Effector memory CD8-positive, alpha-beta T cell (primary cell): ENCODE measurements at places on chromosomes 13 and 19.

- DNase-seq, result no peak
- H3K4me3 ChIP-seq, result no peak overlapping the region
- H3K4me1 ChIP-seq, result no peaks in the 10 kb centered on the region
- H3K27ac ChIP-seq, result no peak overlapping the region
These were observed 246.5 kb upstream of the TMTC4 start for GRCh38 chr13:100921139-100921538.

DNA sequence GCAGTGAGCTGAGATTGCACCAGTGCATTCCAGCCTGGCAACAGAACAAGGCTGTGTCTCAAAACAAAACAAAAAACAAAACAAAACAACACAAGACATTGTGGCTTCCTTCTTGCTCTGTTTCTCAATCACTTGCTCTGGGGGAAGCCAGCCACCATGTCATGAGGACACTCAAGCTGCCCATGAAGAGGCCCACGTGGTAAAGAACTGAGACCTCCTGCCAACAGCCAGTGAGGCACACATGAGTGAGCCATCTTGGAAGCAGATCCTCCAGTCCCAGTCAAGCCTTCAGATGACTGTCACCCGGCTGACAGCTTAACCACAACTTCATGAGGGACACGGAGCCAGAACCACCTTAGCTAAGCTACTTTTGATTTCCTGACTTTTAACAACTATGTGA is 25.2 kb downstream of the CPT1C start:
- no peaks in the 10 kb centered on the region for H3K27me3 ChIP-seq
- no peak for DNase-seq
- peaks cover 14% of the 10 kb centered on the region for H3K36me3 ChIP-seq
- H3K4me3 ChIP-seq, result no peak overlapping the region
- no peak overlapping the region for H3K27ac ChIP-seq

DNA sequence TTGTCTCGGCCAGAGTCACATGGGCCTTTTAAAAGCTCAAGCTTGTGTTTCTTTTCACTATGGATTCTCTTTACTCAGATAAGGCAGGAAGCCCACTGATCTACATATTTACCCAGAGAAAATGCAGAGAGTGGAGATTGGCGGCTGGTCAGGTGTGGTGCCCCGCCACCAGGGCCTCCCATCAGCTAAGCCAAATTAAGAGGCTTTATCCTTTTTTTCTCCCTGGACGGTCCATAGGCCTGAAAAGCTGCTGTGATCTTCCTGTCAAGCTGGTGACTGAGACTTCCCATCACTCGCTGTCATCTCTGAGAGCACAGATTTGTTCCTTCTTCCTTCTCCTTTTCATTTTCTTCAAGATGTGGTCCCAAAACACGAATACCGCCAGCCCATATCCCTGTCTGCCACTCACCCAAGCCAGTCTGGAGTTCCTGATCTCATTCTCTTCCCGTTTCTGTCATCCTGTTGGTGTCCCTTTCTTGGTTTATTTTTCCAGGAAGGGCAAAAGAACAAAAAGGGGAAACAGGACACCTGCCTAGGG is 1.9 kb downstream of the SAFB start:
- peak overlapping the region; percentile 100 for H3K27ac ChIP-seq
- peak overlapping the region; percentile 100 for H3K4me3 ChIP-seq
- peaks cover 75% of the 10 kb centered on the region for H3K36me3 ChIP-seq
- DNase-seq, result no peak
- H3K4me1 ChIP-seq, result peaks cover 63% of the 10 kb centered on the region

GRCh38 chr19:33789344-33789743 is 7.3 kb upstream of the KCTD15 start:
- H3K4me3 ChIP-seq, result no peak overlapping the region
- H3K4me1 ChIP-seq, result peaks cover 5% of the 10 kb centered on the region
- peaks cover 58% of the 10 kb centered on the region for H3K27me3 ChIP-seq
- no peak for DNase-seq

DNA sequence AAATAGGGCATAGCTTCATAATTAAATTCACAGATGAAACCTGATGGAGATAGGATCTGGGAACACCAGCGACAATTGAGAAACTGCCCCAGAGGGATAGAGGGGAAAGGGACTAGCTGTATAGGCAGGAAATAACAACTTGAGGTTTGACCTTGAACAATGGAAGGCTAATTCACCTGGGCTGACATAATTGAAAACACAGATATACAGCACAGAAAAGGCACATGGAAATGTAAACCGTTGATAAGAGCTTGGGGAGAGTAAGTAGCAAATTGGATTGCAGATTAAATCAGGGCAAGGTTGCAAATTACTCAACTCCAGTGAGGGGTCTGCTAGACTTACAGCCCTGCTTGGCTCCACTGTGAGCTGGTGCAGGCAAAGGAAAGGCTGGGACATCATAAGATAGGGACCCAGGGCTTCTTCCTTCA is 246.7 kb downstream of the DLEU7 start:
- H3K27ac ChIP-seq, result no peak overlapping the region
- H3K27me3 ChIP-seq, result no peaks in the 10 kb centered on the region
- no peak overlapping the region for H3K4me3 ChIP-seq
- no peaks in the 10 kb centered on the region for H3K36me3 ChIP-seq
- H3K4me1 ChIP-seq, result peaks cover 9% of the 10 kb centered on the region
- no peak for DNase-seq

GRCh38 chr19:56111601-56112312 is 9.3 kb downstream of the ZNF787 start:
- H3K4me3 ChIP-seq, result peak overlapping the region; percentile 42
- no peaks in the 10 kb centered on the region for H3K27me3 ChIP-seq
- peaks cover 14% of the 10 kb centered on the region for H3K36me3 ChIP-seq
- H3K4me1 ChIP-seq, result peaks cover 40% of the 10 kb centered on the region
- peak overlapping the region; percentile 93 for H3K27ac ChIP-seq
- DNase-seq, result peak; percentile 21

GRCh38 chr13:110012102-110012739 is 225.8 kb upstream of the IRS2 start:
- DNase-seq, result no peak
- no peaks in the 10 kb centered on the region for H3K36me3 ChIP-seq

DNA sequence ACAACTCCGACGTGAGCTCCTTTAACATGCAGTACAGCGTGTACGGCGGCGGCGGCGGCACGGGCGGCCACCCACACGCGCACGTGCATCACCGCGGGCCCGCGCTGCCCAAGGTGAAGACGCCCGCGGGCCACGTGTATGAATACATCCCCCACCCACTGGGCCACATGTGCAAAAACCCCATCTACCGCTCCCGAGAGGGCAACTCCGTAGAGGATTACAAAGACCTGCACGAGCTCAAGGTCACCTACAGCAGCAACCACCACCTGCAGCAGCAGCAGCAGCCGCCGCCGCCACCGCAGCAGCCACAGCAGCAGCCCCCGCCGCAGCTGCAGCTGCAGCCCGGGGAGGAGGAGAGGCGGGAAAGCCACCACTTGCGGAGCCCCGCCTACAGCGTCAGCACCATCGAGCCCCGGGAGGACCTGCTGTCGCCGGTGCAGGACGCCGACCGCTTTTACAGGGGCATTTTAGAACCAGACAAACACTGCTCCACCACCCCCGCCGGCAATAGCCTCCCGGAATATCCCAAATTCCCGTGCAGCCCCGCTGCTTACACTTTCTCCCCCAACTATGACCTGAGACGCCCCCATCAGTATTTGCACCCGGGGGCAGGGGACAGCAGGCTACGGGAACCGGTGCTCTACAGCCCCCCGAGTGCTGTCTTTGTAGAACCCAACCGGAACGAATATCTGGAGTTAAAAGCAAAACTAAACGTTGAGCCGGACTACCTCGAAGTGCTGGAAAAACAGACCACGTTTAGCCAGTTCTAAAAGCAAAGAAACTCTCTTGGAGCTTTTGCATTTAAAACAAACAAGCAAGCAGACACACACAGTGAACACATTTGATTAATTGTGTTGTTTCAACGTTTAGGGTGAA is 6.6 kb downstream of the SLITRK5 start:
- no peak for DNase-seq
- no peak overlapping the region for H3K27ac ChIP-seq
- peaks cover 42% of the 10 kb centered on the region for H3K27me3 ChIP-seq

DNA sequence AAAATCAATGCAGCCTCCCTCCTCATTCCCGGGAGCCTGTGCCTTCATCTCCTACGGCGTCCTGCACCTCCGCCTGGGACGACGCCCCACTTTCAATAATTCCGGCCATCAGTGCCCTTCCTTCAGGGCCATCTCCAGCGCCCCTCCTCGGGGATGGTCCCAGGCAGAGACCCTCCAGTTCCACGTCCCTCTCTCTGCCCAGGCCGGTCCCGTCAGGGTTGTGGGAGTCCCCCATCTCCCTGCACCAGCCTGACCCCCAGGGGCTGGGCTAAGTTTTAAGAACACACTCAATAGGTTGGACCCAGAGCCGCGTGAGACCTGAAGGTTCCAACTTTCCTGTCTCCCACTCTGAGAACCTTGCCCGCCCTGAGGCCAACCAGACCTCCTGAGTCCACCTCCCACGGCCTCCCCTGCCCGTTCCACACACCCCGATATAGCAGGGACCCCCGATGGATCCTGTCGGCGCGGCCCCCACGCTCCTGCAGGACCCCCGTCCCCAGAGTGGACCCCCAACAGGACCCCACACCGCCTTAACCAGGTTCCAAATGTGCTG is 646 bp downstream of the TMEM161A start:
- peaks cover 24% of the 10 kb centered on the region for H3K4me1 ChIP-seq
- H3K36me3 ChIP-seq, result peaks cover 12% of the 10 kb centered on the region
- DNase-seq, result no peak
- peak overlapping the region; percentile 95 for H3K27ac ChIP-seq
- no peaks in the 10 kb centered on the region for H3K27me3 ChIP-seq
- H3K4me3 ChIP-seq, result peak overlapping the region; percentile 97

DNA sequence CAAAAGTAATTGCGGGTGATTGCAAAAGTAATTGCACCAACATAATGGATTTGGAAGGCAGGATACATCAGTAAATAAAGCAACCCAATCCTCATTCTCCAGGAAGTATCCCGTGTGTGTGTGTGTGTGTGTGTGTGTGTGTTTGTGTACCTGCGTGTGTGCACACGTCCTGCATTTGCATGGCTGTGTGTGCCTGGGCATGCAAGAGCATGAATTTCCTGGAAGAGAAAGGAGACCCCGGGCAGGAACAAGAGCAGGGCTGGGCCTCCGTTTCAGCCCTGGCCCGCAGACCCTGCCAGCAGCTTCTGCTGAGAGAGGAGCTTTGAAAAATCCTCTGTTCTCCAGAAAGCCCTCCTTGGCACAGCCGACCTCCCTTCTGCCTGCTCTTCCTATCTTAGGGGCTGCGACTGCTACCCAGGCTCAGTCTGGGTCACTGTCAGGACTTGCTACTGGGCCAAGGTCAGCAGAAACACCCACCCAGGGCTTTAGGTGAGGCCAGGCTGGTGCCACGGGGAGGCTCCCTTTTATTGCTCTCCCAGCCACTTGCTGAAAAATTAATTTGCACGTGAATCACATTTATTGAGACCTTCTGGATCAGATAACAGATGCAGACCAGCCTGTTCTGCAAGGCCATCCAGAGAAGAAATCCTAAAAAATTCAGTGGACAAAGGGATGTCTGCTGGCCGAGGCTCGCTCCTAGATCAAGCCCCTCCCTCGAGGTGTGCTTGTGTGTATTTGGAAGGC is 258.3 kb downstream of the ZNF536 start:
- H3K27ac ChIP-seq, result no peak overlapping the region
- no peak overlapping the region for H3K4me3 ChIP-seq
- H3K4me1 ChIP-seq, result no peaks in the 10 kb centered on the region
- H3K36me3 ChIP-seq, result peaks cover 2% of the 10 kb centered on the region
- DNase-seq, result no peak

GRCh38 chr19:39843919-39844793 is 2.0 kb downstream of the FBL start:
- peak overlapping the region; percentile 95 for H3K27ac ChIP-seq
- peak overlapping the region; percentile 89 for H3K4me3 ChIP-seq
- peaks cover 46% of the 10 kb centered on the region for H3K4me1 ChIP-seq
- peaks cover 11% of the 10 kb centered on the region for H3K36me3 ChIP-seq
- DNase-seq, result peak; percentile 57

GRCh38 chr19:3289971-3290569 is 65.6 kb downstream of the CELF5 start:
- no peaks in the 10 kb centered on the region for H3K36me3 ChIP-seq
- no peak overlapping the region for H3K4me3 ChIP-seq
- no peak for DNase-seq
- peaks cover 61% of the 10 kb centered on the region for H3K27me3 ChIP-seq
- H3K27ac ChIP-seq, result no peak overlapping the region

DNA sequence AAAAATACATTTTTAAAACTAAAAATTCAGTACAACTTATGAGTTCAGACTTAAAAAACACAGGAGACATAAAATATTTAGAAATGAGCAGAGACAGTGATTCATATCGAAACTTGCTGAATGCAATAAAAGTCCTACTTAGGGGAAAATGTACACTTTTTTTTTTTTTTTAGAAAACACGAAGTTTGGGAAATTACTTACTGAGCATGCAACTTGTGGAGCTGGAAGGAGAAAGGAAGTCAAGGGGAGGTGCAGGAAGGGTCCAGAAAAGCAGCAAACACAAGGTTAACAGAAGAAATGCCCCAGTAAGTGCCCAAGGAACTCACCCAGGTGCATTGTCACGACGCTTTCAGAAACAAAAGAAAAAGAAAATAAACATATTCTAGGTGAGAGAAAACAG is 18.6 kb upstream of the LAIR1 start:
- no peak overlapping the region for H3K4me3 ChIP-seq
- no peak for DNase-seq
- peaks cover 26% of the 10 kb centered on the region for H3K4me1 ChIP-seq

DNA sequence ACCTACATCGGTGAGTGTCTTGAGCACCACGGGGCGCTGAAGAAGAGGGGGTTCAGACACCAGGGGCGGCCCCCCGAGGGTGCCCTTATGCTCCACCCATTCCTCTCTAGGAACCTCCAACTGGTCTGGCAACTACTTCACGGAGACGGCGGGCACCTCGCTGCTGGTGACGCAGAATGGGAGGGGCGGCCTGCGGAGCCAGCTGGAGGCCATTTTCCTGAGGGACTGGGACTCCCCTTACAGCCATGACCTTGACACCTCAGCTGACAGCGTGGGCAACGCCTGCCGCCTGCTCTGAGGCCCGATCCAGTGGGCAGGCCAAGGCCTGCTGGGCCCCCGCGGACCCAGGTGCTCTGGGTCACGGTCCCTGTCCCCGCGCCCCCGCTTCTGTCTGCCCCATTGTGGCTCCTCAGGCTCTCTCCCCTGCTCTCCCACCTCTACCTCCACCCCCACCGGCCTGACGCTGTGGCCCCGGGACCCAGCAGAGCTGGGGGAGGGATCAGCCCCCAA is 12.1 kb downstream of the HIPK4 start:
- H3K4me3 ChIP-seq, result no peak overlapping the region
- H3K27me3 ChIP-seq, result no peaks in the 10 kb centered on the region
- DNase-seq, result no peak
- H3K4me1 ChIP-seq, result peaks cover 5% of the 10 kb centered on the region
- peaks cover 21% of the 10 kb centered on the region for H3K36me3 ChIP-seq
- no peak overlapping the region for H3K27ac ChIP-seq

DNA sequence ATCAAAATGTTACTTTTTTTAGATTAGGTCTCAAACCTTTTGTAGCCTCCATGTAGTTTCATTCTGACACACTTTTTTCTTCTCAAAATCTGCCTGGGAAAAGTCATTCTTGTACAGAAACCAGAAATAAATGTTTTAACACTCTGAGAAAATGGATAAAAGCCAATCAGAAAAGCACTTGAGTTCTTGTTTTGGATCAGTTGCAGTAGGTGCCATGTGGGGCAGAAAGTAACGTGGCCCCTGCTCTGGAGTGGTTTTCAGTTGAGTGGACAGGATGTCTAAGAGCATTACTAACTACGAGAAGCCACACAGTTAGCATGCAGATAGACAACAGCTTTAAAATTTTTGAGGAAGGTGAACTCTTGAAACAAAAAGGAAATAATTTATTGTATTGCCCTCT is 19.1 kb downstream of the GPR183 start:
- H3K27ac ChIP-seq, result peak overlapping the region; percentile 93
- no peak for DNase-seq
- H3K27me3 ChIP-seq, result no peaks in the 10 kb centered on the region
